ENCODE measurements at places on chromosomes 5 and 9. TPM values are rescaled to one million over a fixed set of nuclear protein-coding genes. Genes with fewer than 3 reads are reported as not detected.

- no peak for DNase-seq
Measured at GRCh38 chr5:54644226-54644625, 126.7 kb downstream of the SNX18 start.

The IRX2 gene
- not detected for total RNA-seq

The TMEFF1 gene
- 26.6 TPM for total RNA-seq

GRCh38 chr5:172502969-172503368 is 48.6 kb upstream of the SH3PXD2B start:
- no peak for DNase-seq

- DNase-seq, result no peak
Measured at GRCh38 chr9:69357030-69357775, 32.2 kb downstream of the ENTREP1 start.

The FCN2 gene
- total RNA-seq, result not detected

- no peak for DNase-seq
Measured at GRCh38 chr9:75858497-75859092, 31.9 kb upstream of the PCSK5 start.

DNA sequence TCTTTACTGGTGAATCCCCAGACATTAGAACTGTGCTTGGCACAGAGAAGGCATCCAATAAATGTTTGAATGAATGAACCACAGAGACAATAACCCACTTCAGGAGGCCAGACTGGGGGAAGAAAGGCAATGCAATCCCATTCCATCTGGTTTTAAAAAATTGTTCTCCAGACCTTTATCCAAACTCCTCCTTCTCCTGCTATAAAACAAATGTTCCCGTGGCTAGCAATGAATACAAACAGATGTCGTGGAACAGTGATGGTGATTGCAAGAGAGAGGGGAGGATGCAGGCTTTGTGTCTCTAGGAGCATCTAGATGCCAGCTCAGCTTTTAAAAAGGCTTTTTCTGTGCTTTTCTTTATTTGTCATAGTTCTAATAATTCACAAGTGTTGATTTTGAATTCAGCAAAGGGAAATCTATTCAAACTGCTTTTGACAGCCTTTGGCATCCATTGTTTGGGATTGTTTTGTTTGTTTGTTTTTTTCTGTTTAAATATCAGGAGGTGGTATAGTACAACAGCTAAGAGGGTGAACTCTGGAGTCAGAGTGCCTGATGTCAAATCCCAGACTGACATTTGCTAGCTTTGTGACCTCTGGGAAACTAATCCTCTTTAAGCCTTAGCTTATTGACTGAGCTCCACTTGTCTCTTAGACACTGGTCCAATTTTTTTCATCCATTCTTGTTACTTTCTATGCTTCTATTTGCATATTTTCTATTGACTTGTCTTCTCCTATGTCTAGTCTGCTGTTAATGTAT is 59.1 kb downstream of the TNFSF15 start:
- no peak for DNase-seq

DNA sequence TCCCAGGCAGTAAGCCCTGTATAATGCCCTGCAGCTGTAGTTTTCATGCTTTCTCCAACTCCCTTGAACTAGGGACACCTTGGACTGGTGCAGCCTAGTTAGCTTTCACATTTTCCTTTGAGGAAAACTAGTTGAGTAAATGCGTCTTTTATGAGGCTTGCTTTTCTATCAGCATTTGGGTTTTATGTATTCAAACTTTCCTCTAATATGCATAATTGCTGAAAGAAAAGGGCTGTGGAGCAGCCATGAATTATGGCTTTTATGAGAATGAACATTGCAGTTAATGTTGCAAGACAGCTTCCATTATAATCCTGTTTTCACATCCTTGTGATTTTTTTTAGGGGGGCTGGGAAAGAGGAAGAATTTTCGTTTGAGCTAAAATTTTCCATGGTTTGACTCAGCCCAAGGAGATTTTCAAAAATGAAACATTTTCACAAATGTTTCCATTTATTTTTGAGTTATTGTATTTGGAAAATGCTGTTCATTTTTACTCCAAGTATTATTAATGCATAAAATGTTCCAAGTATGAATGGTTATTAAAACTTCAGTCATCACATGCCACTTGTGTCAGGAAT is 57.9 kb upstream of the PPP3R2 start:
- no peak for DNase-seq

GRCh38 chr9:18824095-18824666 is 208.8 kb downstream of the SAXO1 start:
- DNase-seq, result no peak

DNA sequence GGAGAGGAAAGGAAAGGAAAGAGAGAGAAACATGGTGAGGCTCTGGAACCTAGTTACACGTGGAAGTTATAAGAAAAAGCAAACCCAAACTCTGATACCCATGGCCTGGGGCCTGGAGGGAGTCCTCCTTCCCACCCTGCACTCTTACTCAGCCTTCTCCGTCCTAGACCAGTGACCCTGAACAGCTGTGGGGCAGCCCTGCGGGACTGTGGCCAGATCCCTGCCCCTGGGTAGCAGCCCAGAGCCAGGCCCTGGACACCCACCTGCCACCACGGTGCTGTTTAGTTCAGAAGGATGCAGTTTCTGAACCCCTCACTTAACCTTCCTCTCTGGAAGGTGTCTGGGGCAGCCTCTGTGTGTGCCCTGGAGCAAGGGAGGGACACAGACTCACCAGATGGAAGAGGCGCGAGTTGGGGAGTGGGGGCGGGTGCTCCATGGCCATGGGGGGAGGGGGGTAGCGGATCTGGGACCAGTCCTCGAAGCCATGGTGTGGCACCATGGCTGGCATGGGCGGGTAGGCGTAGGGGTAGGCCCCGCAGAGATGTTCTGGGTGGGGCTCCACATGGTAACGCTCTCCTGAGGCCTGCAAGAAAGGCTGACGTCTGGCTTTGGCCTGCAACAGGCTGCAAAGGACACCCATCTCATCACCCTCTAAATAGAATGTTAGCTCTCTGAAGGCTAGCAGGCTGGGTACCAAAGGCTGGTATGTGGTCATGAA is 13.0 kb downstream of the GPX3 start:
- no peak for DNase-seq

The PCDHB16 gene
- total RNA-seq, result 6.3 TPM

GRCh38 chr9:70399141-70399540 is 15.3 kb downstream of the KLF9 start:
- no peak for DNase-seq

DNA sequence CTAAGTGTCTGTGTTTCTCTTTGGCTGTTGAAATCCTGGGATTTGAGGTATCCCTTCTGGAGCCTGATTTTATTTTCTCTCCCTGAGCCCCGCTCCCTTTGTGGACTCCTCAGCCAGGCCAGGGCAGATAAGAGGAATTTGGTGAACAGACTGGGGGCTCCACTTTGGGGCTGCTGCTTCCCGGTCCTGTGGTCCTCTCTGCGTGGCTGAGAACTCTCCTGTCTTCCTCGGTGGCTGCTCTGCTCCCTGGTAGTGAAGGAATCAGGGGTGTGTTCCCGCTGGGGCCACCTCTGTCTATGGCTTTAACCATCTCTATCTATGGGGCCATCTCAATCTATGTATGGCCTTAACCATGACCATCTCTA is 71.7 kb upstream of the SH3PXD2B start:
- DNase-seq, result no peak
